NCI-H524 (cell line): ENCODE measurements at places on chromosomes 12 and 14.

GRCh38 chr12:124725597-124726237 is 137.9 kb downstream of the SCARB1 start:
- DNase-seq: no peak

DNA sequence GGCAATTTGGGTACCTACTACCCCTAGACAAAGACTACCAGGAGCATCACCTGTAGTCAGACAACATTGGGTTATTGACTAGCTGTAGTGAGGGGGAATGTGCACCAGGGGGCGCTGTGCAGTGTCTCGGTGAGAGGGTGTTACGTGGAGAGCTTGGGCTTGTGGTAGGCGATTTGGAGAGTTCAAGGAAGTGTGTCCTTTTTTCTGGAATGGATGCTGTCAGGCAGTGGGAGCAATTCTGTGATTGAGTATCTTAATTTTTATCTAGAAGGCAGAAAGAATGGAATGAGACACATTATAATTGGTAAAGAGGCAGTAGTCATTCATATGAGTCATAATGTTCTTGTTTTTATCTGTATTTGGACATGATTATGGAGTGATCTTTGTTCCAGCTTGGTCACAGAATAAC is 187.7 kb downstream of the GALC start:
- peak; percentile 13 for DNase-seq

- no peak for DNase-seq
Measured at GRCh38 chr14:97975962-97976361, 1178.8 kb downstream of the VRK1 start.

- DNase-seq: no peak
Measured at GRCh38 chr12:3205742-3206519, 128.8 kb downstream of the TSPAN9 start.

DNA sequence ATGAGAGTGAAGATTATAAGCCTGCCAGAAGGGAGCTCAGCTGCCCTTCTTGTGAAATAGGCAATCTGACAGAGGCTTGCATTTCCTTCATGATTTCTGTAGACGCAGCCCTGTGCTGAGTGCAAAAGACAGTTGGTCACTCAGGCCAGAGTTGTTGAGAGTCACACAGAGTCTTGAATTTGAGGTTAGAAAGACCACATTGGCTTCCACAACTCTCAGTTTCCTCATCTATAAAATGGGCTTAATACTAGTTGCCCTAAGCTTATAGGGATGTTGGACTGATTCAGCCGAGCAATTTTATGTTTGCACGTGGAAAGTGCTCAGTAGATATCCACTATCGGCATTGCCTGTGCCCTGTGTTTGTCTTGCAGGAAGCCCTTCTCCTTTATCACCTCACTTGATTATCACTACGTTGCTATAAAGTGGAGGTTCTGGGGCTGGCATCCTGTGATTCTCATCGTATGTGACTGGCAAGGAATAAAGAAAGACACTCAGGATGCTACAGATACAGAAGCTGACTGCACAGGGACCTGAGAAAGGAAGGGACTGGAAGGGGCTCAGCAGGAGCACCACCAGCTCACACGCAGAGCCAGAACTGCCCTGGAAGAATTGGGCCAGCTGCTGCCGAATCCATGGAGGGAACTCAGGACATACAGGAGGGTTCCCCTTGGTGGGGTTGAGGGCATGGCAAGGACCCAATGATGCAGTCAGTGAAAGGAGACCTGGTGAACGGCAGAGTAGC is 19.8 kb upstream of the SERPINA4 start:
- DNase-seq: no peak

DNA sequence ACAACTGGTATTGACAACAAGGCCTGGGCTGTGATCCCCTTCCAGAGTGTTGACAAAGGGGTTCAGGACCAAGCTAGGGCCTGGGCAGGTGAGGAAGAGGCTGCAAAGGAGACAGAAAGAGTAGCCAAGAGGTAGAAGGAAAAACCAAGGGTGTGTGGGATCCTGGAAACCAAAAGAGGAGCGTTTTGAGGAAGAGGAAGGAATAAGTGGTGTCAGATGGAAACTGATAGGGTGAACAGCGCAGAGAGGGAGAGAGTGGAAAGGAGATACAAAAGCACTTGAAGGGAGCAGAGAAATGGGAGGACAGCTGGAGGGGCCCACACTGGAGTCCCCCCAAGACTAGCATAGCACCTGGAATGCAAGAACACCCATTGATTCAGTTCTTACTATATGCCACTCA is 8.3 kb upstream of the HVCN1 start:
- no peak for DNase-seq
